ENCODE measurements at places on chromosomes 5 and 9.

DNA sequence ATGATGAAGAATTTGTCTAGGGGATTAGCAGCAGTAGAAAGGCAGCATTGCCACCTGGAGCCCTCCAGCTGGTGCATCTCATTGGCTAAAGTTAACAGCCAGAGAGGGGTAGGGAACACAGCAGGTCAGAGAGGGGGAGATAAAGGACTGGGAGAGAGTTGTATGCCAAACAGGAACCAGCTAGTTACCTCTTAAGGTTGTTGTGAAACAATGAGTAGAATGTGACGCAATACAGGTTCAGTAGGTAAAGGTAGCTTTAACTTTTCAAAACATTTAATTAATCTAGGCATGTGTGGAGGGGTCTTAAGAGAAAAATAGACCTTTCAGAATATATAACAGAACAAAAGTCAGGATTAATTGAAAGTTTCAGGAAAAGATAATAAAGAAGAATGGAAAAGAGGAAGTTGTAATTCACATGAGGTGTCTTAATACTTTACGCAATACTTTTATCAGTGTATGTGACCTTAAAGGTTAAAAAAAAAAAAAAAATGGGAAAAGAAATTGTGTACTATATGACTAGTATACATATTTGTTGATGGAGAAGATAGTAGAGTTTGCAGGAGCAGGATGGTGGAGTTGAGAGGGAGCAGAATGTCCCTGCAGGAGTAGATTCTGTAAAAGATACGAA is 14.3 kb downstream of the FBXO38 start:
- DNase-seq: no peak

- no peak for DNase-seq
Measured at GRCh38 chr5:135039271-135040033, 5.4 kb upstream of the PITX1 start.

- no peak for DNase-seq
Measured at GRCh38 chr5:167123126-167123525, 1168.3 kb upstream of the WWC1 start.

DNA sequence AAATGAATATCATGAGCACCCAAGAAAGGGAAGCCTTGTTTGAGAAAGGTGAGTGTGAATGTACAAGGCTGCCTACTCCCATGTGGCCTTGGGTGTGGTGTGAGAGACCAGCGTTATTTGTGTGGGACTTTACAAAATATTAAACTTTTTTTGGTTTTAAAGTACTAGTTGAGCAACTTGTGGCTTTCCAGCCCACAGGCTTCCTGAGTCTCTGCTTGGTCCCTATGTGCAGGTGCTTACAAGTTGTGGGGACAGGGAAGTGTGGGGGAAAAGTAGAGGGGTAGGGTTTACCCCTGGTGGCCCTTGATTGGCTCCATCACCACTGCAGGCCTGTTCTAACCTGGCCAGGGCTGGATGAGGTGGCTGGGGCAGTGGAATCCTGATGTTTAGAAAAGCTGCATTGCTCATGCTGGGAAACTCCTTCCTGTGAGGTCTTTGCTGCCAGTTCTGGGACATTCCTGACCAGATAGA is 19.7 kb downstream of the PTTG1 start:
- DNase-seq: no peak

DNA sequence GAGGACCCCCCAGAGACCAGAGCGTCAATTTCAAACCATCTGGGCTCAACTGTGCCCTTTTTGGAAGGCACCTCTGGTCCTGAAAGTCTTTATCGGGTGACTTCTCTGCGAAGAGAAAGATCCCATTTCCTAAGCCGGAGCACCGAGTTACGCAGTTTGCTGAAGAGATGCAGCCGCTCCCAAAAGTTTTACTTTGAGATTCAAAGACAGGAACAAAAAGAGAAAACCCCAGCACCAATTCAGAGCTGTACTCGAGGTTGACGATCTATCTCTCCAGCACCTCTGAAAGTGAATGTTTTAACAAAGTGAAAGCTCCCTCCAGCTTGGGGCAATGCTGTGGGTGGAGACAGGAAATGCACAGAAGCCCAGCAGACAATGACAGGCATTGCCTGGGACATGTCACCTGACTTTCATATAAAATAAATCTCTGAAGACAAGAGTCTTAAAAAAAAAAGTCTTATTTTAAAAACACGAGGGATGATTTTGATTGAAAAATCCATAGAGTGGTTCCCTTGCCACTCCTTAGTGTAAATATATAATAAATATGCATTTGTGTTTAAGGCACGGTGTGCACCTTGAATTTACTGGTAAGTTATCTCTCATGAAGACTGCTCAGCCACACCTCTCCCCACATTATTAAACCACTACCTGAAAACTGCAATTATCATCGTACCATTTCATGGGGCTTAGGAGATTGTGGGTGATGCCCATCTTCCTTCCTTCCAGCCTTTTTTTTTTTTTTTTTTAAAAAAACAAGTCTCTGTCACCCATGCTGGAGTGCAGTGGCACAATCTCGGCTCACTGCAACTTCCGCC is 79.9 kb downstream of the FNBP1 start:
- DNase-seq: no peak

DNA sequence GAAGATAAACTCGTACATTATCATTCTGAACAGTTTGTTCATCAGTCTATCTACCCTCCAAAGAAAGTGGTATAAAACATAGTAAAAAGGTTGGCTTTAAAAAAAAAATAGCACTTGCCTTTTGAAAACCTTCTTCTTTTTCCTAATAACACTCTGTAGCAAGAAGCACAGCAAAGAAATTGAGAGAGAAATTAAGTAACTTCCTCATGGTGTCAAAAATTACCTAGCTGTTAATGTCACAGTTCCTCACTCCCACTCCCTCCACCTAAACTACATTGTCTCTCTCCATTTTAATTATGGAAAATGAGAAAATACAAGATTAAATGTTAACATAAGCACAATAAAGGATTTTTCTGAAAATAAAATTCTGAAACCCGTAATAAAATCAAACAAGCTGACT is 72.2 kb downstream of the CERT1 start:
- no peak for DNase-seq

DNA sequence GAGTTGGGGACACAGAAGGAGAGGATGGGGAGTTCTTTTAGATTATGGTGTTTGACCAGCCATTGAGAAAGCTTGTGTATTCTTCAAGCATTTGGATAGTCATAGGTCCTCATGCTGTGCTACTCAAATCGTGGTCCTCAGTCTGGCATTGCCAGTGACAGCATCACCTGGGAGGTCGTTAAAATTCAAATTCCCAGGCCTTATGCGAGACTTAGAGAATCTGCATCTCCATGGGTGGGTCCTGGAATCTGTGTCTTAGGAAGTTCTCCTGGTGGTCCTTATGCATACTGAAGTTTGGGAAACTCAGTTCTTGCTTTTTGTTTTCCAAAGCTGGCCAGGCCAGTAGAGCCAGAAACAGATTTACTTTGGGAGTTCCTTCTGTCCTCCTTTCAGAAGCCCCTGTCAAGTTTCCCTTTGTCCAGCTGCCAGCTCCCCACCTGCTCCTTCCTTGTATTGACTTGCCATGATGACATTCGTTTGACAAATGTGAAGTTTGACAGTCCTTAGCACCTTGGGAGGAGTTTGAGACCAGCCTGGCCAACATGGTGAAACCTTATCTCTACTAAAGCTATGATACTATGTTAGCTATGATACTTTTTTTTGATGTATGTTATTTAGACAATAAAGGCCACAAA is 95.6 kb downstream of the PALM2AKAP2 start:
- no peak for DNase-seq

DNA sequence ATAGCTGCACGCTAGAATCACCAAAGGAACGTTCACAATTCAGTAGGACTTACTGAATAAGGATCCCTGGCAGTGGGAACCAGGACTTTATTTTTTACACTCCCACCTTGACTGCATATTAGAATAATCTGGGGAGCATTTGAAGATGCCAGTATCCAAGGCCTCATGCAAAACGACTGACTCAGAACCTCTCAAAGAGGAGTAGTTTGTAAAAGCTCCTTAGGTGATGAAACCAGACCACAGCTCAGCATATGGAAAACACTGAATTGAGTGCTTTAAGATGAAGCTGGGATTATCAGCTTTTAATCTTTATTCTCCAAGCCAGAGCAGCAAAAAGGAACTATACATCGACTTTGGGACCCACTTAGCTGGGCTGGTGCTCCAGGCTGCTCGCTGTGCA is 288.3 kb downstream of the MLLT3 start:
- DNase-seq: no peak

GRCh38 chr5:180910182-180910581 is 11.2 kb downstream of the BTNL8 start:
- DNase-seq: no peak

DNA sequence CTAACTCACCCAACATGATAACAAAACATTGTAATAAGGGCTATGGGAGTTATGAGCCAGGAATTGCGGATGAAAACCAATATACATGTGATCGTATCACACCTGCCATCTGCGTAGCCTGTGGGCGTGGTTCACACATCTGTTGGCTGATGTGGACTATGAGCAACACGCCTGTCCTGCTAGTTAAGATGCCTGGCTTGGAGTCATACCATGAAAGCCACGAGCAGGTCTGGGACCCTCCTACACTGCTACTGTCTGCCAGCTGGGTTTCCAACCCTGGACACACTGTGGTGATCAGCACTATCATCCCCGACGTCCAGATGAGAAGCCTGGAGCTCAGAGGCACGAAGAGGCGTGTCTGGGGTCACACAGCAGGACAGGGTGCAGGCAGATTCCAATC is 40.2 kb downstream of the STK10 start:
- no peak for DNase-seq

GRCh38 chr9:95425910-95426551 is 90.7 kb downstream of the PTCH1 start:
- no peak for DNase-seq

DNA sequence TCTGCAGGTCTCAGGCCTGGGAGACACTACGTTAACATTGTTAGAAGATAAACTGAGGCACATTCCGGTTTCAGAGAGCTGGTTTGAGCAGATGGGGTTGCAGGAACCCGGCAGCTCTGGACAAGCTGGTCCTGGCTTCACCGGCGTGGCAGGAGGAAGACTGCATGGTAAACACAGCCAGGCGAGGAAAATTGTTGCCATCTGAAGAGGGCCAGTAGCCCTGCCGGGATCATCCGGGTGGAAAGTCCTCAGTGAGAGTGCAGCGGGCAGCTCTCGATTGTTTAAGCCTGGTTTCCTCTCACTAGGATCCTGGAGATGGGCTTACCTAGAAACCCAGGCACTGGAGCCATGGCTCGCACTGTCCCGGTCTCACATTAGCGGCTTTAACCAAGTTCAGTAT is 226.9 kb downstream of the IRX2 start:
- no peak for DNase-seq

GRCh38 chr5:172442592-172442991 is 11.7 kb downstream of the SH3PXD2B start:
- no peak for DNase-seq

DNA sequence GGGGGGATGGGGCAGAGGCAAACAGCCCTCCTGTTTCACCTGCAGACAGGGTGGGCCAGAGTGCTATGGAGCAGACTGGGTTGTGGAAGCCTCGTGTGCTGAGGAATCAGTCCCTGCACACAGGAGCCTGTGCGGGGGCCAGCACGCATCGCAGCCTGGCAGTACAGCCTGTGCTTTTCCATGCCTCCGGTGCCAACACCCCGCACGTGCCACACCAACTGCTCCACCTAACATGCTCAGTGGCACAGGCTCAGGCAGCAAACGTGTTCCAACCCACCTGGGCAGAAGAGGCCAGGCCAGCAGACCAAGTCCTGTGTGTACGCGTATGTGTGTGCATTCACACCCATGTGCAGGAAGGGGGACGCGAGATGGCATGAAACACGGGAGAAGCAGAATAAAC is 37.4 kb upstream of the FBXW11 start:
- no peak for DNase-seq

GRCh38 chr9:137412431-137412830 is 10.5 kb downstream of the EXD3 start:
- DNase-seq: no peak

- DNase-seq: no peak
Measured at GRCh38 chr9:138014563-138014945, 137.0 kb downstream of the CACNA1B start.

DNA sequence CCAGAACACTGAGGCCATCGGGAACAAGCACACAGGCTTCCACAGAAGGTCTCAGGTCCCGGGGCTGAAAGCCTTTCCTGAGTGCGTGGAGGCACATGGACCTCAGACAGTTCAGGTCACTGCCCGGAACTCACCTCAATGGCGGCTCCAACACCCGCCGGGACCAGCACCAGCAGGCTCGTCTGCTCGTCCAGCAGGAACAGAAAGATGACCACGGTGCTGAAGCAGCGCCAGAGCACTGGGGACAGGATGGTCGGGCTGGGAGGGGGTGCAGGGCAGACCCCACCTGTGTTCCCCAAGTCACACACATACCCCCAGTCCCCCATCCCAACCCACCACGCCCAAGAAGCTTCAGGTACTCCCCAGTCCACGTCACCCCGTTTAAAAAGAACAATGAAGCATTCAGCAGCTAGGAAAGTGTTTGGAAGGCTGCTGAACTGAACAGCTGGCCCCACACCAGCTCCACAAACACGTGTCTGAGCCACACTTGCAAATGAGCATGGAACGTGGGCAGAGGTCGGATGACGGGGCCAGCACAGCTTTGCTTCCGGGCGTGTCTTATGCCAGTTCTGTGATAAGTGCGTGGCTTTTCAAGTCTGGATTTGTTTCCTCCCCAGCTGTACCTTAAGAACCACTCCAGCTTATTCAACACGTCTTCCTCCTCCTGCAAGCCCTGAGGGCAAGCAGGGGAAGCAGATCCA is 14.6 kb downstream of the CLPTM1L start:
- DNase-seq: no peak

DNA sequence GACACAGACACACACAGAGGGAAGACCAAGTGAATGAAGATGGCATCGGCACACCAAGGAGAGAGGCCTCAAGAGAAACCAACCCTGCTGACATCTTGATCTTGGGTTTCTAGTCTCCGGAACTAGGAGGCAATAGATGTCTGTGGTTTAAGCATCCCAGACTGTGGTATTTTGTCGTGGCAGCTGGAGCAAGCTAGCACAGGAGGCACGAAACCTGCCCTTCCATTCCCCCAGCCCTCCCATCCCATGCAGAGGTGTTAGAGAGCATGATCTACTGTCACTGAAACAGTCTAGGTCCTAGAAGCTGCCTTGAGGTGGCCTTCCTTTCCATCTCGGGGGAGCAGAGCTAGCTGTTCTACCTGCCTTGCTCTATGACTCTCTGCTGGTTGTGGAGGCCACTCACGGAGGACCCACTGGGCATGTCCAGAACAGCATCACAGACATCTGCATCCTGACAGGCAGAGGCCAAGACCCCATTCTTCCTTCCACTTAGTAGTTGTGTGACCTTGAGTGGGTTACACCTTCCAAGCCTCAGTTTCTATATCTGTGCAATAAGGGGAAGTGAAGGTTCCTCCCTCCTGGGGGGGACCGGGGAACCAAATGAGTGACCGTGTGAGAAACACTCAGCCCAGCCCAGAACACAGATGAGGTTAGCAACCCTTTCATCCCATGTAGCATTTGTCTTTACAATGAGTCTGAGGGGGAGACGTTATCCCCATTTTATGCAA is 134.3 kb upstream of the BOD1 start:
- no peak for DNase-seq

DNA sequence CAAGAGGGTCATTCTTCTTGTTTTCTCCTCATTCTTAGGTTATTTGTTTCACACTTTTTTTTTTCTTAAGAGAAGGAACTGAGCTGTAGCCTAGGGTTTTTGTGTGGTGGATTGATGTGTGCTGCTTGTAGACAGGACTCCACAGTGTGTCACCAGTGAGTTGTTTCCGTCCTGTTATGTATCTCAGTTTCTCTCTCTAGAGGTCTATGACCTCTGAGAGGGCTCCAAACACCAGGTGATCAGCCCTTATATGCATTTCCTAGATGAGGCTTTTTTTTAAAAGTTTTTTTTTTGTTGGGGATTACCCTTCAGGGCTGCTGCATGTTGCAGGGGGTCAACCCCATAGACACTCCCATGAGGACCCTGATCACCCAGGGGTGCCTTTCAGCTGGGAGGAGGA is 124.2 kb upstream of the MAST4 start:
- no peak for DNase-seq
